Motor neuron (in vitro differentiated cells): ENCODE measurements at places on chromosomes 7 and 10.

DNA sequence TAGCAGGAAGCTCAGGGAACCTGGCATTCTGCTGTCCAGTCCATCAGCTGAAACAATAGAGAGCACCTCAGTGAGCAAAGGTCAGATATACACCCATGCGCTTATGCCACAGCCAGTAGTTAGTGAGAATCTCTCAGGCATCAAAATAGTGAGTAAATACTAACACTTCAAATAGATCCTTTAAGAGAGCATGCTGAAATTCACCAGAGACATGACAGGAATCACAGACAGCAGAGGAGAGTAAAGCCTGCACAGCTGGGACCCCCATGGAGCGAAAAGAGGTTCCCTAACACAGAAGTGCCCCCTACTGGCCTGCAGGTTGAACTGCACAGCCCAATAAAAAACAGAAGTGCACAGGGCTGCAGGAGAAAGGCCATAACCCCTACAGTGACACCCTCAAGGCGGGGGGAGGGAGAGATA lies 57.6 kb upstream of the ANTXRL start:
- peak; percentile 25 for ATAC-seq

GRCh38 chr10:26291721-26292480 lies 75.3 kb downstream of the GAD2 start:
- no peak for ATAC-seq

DNA sequence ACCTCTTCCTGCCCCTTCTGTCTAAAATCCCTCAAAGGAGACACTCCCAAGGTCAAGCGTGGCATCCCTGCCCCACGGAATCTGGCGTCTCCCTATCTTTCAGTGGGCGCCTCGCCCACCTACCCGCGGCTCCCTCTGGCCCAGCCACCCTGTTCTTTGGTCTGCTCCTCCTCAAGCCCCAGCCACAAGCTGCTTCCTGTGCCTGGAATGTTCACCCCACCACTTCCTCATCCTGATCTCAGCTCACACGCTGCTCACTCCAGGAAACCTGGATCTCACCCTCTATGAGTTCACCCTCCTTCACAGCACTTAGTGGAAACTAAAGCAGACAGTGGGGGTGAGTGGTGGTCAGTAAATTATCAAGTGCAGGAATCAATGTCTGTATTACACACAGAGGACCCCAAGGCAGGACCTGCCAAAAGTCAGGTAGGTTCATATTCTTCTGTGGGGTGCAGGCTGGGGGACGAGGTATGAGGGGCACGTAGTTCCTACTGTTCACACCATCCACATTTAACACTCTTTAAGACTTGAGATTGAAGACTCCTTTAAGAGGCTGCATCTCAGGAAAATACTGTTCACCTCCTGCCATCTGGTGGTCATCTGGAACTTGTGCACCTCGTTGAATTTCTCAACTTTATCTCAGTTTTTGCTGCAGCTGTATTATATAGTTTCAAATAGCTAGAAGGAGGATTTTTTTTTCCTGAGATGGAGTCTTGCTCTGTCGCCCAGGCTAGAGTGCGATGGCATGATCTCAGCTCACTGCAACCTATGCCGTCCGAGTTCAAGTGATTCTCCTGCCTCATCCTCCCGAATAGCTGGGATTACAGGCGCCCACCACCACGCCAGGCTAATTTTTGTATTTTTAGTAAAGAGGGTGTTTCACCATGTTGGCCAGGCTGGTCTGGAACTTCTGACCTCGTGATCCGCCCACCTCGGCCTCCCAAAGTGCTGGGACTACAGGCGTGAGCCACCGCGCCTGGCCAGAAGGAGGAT lies 166.6 kb downstream of the ARHGAP21 start:
- ATAC-seq: peak; percentile 30

GRCh38 chr7:3710531-3710930 lies 409.5 kb downstream of the SDK1 start:
- no peak for ATAC-seq

- no peak for ATAC-seq
Measured at GRCh38 chr10:128027822-128028507, 98.3 kb downstream of the MKI67 start.

GRCh38 chr10:124229989-124230634 lies 136.7 kb upstream of the CHST15 start:
- ATAC-seq: no peak

DNA sequence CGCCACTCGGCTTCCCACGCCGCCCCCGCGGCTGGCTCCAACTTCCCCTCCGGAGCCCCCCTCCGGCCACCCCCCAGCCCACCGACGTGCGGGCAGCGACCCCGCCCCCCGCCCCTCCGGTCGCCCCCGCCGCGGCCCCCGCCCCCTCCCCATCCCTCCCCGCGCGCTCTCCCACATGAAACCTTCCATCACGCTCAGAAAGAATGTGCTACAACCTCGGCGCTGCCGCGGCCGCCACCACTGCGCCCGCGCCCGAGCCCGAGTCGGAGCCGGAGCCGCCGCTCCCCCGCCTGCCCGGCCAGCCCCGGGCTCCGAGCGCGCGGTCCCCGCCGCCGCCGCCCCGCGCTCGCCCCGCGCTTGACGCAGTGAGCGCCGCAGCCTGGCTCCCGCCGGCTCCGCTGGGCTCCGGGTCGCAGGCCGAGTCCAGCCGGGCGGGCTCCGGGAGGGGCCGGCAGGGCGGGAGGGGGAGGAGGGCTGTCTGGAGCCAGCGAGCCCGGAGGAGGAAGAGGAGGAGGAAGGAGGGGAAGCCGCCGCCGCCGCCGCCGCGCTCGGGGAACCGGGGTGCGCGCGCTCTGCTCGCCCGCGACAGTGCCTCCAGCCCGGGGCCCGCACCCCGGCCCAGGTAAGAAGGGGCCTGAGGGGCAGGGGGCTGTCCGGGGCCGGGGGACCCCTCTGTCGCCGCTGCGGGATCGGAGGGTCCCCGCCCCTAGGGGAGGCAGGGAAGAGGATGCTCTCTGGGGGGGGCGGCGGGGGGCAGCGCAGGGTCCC lies 4.3 kb upstream of the ELFN1 start:
- ATAC-seq: no peak

DNA sequence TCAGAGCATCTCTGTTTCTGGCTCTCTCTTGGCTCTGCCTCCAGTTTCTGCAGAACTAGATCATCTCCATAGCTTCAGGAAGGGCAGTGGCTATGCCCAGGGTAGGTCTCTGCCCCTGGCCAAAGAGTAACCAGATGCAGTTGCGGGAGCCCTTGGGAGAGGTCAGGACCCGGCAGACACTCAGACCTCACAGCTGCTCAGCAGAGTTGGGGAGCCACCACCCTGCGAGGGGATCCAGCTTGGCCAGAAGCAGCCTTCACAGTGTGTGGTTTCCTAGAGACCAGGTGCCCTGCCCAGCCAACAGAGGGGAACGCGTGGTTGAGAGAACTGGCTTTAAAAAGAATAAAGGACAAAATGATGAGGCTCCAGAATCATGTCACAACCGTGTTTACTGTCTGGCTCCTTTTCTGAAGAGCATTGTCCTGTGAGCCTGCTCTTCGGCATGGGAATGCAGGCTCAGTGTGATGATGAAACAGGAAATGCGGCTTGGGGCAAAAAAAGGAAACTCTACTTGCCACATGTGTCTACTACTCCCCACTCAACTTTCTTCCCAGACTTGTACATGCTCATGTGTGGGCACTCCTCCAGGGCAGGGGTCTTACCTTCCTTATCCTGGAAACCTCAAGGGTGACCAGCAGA lies 243.1 kb downstream of the INHBA start:
- no peak for ATAC-seq

DNA sequence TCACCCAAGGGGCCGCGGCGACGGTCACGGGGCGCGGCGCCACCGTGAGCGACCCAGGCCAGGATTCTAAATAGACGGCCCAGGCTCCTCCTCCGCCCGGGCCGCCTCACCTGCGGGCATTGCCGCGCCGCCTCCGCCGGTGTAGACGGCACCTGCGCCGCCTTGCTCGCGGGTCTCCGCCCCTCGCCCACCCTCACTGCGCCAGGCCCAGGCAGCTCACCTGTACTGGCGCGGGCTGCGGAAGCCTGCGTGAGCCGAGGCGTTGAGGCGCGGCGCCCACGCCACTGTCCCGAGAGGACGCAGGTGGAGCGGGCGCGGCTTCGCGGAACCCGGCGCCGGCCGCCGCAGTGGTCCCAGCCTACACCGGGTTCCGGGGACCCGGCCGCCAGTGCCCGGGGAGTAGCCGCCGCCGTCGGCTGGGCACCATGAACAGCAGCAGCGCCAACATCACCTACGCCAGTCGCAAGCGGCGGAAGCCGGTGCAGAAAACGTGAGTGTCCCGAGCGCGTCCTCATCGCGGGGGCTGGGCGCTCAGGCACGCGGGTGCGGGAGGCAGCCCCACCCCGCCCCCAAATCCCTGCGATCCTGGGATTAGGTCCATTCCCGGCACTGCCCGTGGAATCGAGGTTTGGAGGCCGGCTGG lies 509 bp downstream of the AHR start:
- ATAC-seq: peak; percentile 78

- ATAC-seq: no peak
Measured at GRCh38 chr7:101537935-101538595, 91.0 kb downstream of the MYL10 start.

- ATAC-seq: no peak
Measured at GRCh38 chr10:49010865-49011264, 71.2 kb upstream of the LRRC18 start.

GRCh38 chr7:114662002-114662677 lies 247.5 kb downstream of the FOXP2 start:
- ATAC-seq: no peak

DNA sequence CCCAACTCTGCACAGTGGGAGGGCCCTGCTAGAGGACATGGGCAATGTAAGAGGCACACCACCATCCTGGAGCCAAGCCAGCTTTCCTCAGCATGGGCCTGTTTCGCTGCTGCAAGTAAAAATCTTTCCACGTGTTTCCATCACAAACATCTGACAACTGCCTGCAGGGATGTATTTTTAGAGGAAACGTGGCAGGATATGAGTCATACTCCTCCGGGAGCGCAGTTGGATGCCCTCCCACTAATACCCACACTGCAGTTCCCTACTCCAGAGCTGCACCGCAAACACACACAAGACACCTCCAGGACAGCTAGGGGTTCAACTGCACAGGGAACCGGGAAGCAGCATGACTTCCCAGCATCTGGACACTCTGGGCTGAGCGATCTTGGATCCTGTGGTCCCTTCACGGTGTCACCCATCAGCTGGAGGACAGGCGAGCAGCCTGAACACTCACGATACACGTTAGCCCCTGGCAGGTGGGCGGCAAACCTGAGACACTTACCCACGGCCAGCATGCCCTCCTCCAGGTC lies 26.1 kb downstream of the PLAC9 start:
- ATAC-seq: peak; percentile 94

DNA sequence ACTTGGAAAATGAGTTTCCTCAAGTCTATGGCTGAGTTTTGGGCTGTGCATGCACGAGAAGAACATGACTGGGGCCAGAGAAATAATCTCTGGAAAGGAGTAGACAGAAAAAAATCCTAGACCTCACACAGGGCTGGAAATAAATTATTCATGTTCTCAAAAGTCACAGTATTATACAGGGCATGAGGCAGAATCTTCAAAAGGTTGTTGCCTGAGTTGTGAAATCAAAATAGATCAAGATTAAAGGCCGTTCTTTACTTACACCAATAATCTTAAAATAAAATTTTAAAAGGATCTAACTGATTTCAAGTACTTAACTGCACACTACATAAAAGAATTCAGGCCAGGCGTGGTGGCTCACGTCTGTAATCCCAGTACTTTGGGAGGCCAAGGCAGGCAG lies 14.1 kb upstream of the CREM start:
- ATAC-seq: no peak

DNA sequence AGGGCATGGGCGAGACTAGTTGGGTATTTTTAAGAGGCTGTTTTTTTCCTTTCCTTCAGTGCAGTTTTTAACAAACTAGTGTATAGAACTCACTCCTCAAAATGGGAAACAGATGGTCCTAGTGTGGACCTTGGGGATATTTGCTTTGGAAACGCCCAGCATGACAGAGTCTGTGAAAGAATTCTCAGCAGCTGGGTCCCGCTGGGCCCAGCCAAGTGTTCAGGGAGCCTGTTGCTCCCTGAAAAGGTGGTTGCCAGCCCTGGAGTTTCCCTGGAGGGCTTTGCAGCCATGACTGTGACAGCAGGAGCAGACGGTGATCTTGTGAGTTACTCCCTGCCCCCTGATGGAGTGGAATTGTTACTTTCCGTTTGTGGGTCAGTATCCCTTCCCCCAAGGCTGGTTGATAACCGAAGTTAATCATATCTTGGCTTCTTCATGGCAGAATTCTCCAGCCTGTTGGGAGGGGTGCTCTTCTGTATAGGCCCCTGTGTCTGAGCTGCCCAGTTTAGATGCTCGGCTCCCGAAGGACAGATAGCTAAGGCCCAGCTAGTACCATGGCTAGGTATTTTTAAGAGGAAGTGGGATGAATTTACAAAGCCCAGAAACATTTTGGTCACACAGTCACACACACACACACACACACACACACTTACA lies 278.6 kb upstream of the HABP2 start:
- ATAC-seq: no peak

GRCh38 chr7:50214771-50215170 lies 89.7 kb upstream of the IKZF1 start:
- ATAC-seq: no peak

DNA sequence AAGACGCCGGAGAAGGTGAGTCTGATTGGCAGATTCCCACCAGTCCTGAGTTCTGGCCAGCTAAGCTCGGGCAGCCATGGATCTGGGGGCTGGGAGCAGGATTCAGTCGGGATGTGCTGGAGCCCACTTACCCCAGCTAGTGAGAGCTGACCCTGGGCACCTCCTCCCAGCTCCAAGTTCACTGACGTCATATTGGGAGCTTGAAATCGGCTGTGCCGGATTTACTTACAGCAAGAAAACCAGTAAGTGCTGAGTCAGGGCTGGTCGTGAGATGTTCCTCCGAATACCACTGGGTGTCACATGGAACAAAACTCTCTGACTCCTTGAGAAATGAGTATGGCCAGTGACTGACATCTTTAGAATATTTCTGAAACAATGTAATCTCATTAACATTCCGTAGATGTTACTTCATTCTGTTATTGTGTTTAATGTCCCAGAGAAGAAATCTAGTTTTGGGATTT lies 621.2 kb downstream of the SDK1 start:
- ATAC-seq: peak; percentile 54

DNA sequence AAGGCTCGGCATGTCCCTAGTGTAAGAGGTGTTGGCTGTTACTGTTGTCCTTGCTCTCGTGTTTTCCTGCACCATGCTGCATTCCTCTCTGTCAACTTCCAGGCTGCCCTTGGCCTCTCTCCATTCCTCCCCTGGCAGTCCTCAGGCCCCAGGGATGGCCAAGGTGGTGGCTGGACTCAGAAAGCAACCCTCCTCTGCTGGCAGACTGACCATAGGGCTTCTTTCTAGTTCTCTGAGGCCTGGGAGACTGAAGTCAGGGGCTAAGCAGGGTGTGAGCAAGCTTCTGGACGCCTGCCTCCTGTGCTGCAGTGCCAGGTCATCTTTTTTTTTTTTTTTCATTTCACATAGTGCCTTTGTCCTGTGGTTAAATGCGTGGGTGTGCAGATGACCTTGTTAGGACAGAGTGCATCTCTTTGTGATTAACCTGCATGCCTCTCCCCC lies 72.0 kb downstream of the GOLGA7B start:
- ATAC-seq: no peak

GRCh38 chr7:80313067-80313626 lies 178.5 kb downstream of the GNAI1 start:
- no peak for ATAC-seq

GRCh38 chr7:55366461-55367070 lies 1.4 kb downstream of the LANCL2 start:
- ATAC-seq: no peak
